Osteocyte (in vitro differentiated cells): ENCODE measurements at places on chromosomes 6 and 20. TPM values are rescaled to one million over a fixed set of nuclear protein-coding genes. Genes with fewer than 3 reads are reported as not detected.

DNA sequence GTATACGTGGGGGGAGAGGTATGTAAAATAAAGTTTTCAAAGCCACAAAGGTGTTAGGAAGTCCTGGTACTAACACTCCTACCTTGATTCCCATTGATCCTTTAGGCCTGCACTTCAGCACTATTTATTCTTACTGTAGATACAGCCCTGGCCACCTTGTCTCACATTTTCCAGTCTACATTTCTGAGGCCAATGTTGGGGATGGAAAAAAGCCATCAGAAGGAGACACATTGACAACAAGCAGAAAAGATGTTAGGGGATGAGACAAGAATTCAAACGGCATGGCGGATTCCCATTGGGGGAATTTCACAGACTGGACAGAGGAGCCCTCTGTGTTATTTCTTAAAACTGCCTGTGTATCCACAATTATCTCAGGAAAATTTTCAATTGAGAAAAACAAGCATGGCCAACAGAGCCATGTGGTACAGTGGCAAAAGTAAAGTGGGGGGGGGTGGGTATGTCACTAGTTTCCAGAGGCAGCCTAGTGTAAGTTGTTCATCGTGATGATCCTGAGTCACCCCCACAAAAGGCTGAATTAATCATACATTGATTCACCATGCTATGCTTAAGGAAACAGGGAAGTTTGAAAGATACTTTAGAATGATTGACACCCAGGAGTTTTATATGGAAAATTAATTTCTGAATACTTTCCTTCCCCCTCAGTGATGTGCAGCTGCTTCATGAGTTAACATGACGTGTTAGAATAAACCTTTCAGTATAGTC, 40.5 kb downstream of the RREB1 start:
- peak; percentile 17 for DNase-seq

The PGK2 gene
- total RNA-seq = not detected in 2 replicates

The TRDN gene
- not detected in 2 replicates for total RNA-seq

GRCh38 chr6:83371423-83371822, 59.4 kb downstream of the ME1 start:
- no peak for DNase-seq

DNA sequence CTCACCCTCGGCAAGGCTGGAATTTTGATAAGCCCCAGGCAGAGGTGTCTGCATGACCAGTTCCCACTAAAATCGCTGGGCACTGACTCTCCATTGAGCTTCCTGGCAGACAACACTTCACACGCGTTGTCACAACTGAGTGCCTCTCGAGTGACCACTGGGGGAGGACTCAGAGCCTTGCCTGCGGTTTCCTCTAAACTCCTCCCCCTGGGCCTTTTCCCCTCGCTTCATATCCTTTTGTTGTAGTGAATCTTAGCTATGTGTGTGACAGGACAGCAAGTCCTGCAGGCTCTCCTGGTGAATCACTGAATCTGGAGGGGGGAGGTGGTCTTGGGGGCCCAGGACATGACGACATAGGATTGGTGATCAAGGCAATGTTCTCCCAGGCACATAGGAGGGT, 670.8 kb downstream of the PRKN start:
- DNase-seq = no peak

GRCh38 chr6:46781478-46782378, 11.5 kb upstream of the MEP1A start:
- DNase-seq = no peak

DNA sequence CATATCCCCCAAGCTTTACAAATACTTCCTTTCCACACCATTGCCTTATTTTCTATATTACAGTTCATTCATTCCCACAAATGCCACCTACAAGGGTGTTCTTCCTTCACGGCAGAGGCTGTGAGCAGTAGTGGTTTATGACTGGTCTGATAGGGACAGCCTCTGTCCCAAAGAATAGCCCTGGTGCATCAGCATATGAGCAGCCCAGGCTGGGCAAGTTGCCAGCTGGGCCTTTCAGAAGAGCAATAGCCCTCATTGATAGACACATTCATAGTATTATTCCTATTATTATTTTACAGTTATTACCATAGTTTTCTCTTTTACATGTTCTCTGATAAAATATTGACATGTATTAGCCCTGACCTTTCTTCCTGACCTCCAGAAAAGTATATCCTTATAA, 149.9 kb downstream of the MMS22L start:
- DNase-seq = no peak

DNA sequence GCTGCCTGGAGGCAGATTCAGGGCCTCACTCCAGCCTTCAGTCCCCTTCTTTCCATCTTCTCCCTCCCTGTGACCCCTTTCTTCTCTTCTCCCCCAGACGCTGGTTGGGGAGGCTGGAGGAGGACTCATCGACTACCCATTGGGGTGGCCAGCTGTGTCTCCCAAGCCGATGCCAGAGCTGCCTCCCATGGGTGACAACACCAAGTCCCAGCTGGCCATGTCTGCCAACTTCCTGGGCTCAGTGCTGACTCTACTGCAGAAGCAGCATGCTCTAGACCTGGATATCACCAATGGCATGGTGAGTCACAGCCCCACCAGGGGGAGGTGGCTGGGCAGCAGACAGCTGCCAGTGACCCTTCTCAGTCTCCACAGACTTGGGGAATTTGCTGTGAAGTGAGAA, 12.9 kb downstream of the BPIFB4 start:
- DNase-seq = no peak

DNA sequence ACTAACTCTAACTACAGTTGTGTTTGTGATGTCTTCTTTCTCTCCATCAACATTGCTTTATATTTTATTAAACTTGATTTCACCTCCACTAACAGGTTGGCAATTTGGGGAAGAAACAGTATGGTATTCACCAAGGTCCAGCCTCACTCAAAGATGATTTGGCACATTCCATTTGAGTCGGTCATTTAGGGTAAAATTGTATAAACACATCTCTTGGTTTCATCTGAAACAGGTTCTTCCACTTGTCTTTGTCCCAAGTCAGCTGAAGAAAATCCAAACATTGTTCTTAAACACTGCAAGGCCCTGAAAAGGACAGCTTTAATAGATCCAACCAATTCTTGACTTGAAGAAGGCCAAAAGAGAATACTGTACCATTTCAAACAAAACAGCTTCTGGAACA, 104.9 kb upstream of the NT5E start:
- DNase-seq = no peak

The REM1 gene
- total RNA-seq = not detected in 2 replicates

GRCh38 chr20:45467861-45468260, 1.7 kb upstream of the WFDC2 start:
- no peak for DNase-seq

The MCHR2 gene
- total RNA-seq = not detected in 2 replicates

DNA sequence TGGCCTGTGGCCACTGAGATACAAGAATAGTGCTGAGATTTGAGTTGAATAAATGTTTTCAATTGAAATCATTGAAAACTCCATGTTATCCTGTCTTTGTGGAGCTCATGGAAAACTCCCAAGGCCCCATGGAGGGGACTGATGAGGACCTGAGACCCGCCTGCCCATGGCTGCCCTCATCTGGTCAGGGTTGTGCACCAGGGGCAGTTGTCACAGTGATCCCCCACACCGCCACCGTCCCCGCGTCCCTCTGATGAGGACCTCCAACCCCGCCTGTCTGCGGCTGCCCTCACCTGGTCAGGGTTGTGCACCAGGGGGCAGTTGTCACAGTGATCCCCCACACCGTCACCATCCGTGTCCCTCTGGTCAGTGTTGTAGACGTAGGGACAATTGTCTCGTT, 27.8 kb downstream of the THBS2 start:
- peak; percentile 81 for DNase-seq

- no peak for DNase-seq
These were observed 8.7 kb downstream of the DNAAF9 start for GRCh38 chr20:3398681-3399252.

GRCh38 chr20:31859998-31860380, 10.3 kb downstream of the DUSP15 start:
- no peak for DNase-seq

The B3GALT4 gene
- 6.3 and 6.5 TPM in 2 replicates for total RNA-seq

GRCh38 chr6:33314943-33315792, 1.3 kb upstream of the TAPBP start:
- no peak for DNase-seq

GRCh38 chr20:44357555-44358125, 2.1 kb downstream of the HNF4A start:
- no peak for DNase-seq

- no peak for DNase-seq
These were observed 709.3 kb downstream of the EPHA7 start for GRCh38 chr6:92710048-92710447.

The CLDN20 gene
- total RNA-seq = not detected in 2 replicates

GRCh38 chr20:47336129-47336754, 20.3 kb downstream of the ZMYND8 start:
- DNase-seq = no peak

GRCh38 chr6:143545976-143546547, 34.5 kb upstream of the FUCA2 start:
- no peak for DNase-seq

DNA sequence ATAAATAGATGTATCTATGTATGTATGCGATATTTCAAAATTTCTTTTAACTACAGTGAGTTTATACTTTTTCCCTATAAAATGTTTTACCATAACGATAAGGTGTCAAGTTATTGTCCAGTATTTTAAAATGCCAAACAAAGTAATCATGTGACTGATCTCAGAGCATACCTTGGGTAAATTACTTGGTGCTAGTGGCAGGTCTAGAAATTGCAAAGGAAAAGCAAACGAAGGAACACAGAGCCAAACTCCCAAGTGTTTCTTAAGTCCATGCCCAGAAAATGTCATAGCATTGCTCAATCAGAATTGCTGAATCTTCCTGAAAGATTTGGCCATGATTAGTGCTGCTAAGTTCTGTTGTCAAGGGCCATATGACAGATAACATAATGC, 77.5 kb downstream of the CAP2 start:
- DNase-seq = no peak

DNA sequence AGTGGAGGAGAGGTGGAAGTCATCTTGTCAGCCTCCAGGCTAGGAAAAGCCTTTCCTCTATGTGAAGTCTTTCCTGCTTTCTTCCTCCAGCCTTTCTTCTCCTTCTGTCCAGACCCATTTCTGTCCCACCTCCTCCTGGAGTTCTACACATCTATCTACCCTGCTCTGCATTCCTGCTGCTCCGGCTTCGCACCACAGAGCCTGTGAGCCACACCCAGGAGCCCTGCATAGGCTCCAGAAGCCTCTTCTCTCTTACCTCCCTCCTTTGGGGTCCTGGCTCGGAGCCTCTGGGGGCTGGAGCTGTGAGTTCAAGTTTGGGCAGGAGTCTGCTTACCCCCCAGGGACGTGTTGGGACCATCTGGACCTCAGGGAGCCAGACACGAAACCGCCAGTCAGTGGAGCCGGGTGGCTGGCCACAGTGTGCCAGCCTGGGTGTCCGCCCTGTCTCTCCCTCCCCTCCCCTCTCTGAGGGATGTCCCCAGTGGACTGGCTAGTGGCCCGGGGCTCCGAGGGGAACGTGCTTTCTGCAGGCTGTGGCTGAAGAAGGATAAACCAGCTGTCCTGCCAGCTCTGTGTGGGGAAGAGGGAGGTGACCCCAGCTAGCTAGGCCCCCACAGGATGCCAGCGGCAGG, 99.2 kb downstream of the VEGFA start:
- DNase-seq = no peak

The HLA-G gene
- total RNA-seq = 0.32 and 0.68 TPM in 2 replicates

GRCh38 chr6:3538536-3538935, 81.7 kb upstream of the SLC22A23 start:
- no peak for DNase-seq
